ENCODE measurements at places on chromosomes 1 and 21. TPM values are rescaled to one million over a fixed set of nuclear protein-coding genes. Genes with fewer than 3 reads are reported as not detected.

DNA sequence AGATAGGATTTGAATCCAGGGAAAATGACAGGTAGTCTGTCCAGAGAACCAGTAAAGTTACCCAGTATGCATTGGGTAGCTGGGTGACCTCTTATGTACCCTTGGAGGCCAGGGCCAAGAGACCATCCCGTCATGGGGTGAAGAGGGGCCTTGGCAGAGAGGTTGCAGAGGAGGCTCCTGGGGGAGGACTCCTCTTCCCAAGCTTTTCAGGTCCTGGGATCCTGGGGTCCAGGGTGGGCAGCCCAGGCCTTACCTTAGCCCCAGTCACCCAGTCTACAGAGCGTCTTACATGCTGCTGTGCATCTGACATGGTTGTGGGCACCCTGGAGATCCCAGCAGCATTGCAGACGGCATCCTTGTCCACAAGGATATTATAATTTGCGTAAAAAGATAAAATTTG is 14.0 kb downstream of the PMF1 start:
- ATAC-seq = no peak

GRCh38 chr1:246335151-246335550 is 171.9 kb downstream of the SMYD3 start:
- ATAC-seq = no peak

- no peak for ATAC-seq
These were observed 31.7 kb upstream of the CD55 start for GRCh38 chr1:207289756-207290155.

DNA sequence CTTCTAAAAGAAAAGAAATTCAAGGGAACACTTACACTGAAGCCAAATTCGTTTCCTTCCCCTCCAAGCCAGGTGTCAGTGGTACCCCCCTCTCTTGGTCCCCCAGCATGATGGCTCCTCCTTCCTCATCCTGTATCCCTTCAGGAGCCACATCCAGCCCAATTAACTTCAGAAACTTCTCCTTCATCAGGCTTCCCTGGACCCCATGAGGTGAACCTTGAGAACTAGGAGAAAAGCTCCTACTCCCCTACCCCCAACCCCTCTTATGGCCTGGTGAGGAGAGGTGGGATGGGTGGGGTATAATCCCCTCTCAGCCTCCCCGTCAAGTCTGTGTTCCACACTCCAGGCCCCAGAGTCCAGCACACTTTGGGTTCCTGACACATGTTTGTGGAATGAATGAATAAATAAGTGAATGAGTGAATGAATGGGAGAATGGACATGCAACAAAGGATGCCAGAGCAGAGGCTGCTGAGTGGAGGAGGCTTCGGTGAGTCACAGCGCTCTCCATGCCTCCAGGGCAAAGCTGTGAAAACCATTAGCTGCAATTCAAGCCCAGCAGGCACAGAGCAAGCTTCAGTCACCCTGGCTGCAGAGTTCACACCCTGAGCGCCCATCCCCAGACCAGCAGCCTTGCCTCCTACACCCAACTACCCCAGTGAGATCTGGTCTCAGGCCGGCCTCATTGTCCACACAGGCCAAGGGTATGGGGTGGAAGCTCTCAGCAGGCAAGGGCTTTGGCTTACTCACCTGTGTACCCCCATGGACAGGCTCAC is 43.8 kb downstream of the BATF3 start:
- peak; percentile 54 for ATAC-seq

DNA sequence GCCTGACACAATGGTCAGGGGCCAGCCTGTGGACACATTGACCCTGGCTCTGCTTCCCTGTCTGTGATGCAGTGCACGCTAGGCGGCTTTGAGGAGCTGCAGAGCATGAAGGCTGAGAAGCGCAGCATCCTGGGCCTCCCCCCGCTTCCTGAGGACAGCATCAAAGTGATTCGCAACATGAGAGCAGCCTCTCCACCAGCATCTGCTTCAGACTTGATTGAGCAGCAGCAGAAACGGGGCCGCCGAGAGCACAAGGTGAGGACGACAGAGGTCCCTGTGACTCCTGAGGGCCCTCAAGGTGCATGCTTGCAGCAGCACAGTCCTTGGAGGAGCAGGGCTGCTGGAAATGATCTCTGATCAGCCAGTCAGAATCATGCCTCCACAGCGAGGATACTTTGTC is 8.6 kb downstream of the STRIP1 start:
- no peak for ATAC-seq

DNA sequence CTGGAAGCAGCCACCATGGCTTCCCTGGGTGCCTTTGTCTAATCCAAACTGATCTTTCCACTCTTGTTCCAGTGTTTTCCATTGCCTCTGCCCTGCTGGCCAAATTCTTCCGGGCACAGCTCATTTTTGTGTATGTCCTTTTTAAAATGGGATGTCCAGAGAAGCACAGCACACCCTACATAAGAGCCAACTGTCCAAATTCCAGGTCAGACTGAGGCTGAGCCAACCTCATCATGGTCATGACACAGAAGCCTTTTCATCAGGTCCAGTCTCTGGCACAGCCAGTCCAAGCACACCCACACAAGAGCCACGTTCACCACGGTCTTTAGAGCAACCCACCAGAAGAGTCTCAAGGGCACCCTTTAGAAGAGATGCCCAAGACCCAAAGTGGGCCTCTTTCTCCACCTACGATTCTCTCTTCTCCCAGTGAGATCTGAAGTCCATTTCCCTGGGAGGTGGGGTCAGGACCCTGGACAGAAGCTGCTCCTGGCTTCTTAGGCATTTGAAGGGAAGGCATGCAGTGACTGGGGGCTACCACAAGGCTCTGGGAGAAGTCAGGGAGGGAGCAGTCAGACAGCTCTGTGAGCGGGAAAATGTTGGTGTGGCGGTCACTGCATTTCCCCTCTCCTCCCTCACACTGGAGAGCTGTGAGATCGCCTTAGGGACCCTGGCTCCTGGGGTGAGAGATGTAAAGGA is 53.2 kb downstream of the SYT2 start:
- no peak for ATAC-seq

GRCh38 chr1:212620293-212620692 is 11.7 kb downstream of the ATF3 start:
- no peak for ATAC-seq

- ATAC-seq = no peak
These were observed 1.9 kb upstream of the NVL start for GRCh38 chr1:224331824-224332223.

GRCh38 chr1:61423643-61424042 is 301.3 kb downstream of the TM2D1 start:
- ATAC-seq = no peak

DNA sequence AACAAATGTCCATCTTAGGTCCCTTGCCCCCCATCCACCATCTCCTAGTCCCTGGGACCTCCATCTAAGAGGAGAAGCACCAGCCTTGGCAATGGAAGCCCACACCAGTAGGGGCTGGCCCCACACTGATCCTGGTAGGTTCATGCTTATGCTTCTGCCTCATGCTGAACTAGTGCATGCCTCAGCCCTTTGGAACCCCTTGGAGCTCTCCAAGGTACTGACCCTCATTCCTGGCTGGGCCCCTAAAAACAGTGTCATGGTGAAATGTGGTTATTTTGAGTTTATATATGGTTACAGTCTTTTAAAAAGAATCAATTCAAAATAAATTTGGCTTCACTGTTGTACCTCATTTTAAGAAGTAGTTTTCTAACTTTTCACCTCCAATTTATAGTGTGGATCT is 108.3 kb downstream of the HIVEP3 start:
- peak; percentile 40 for ATAC-seq

DNA sequence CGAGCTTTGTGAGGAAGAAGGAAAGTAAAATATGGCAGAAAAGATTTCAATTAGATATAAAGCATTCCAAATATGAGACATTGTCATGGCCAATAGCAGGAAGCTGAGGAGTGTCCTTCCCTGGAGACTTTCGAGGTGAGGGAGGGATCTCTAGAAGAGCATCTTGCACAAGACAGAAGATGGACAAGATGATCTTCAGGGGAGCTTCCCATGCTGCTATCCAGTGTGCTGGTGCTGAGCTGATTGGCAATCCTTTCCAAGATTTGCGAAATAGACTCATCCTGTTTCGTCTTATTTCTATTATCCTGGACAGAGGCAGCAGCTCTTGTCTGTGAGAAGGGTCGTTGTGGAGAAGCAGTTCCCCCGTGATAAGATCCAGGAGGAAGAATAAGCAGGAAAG is 342.0 kb upstream of the CAMK1G start:
- ATAC-seq = no peak

DNA sequence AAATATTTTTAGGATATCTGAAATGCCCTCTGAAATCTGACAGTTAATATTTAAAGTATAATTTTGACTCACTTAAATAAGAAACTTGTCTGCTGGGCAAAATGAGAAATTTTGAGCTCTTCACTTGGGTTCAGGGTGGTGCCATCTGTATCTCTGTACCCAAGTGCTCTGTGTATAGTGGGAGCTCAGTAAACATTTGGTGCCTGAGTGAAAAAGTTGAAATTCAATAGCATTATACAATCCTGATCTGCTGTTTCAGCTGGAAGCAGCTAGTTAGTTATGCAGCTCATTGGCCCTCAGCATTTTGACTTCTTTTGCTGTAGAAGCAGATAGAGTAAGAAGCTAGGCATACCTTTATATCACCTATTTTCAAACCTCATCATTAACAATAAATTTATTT is 73.3 kb downstream of the RPE65 start:
- no peak for ATAC-seq

- ATAC-seq = no peak
These were observed 44.4 kb upstream of the KIF26B start for GRCh38 chr1:245110406-245110805.

DNA sequence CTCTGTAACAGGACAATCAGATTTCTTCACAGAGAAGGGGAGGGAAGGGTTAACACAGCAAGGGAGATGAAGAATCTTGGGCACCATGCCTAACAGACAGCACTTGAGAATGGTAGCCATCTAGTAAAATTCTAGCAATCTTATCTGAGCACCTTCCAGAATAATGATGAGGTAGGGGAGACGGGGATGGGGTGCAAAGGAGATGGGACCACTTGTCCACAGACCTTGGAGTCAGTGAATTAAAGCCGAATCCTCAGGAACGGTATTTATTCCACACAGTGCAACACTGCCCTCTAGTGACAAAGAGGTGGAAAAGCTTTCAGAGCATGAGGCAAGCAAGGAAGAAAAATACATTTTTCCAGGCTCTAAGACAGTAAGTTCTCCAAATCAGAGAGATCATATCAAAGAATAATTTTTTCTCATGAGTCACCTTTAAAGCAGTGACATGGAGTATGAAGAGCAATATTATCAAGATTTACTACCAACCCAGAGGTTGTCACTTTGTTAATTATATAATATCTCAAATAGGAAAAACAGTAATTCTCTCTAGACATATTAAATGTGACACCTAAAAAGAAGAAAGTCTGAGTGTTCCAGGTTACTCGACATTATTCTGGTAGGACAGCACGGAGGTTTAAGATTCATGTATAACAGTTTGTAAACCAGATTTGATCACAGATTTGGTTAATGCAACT is 43.3 kb upstream of the LPAR3 start:
- ATAC-seq = peak; percentile 86

GRCh38 chr1:33346927-33347649 is 26.2 kb upstream of the A3GALT2 start:
- ATAC-seq = peak; percentile 33

DNA sequence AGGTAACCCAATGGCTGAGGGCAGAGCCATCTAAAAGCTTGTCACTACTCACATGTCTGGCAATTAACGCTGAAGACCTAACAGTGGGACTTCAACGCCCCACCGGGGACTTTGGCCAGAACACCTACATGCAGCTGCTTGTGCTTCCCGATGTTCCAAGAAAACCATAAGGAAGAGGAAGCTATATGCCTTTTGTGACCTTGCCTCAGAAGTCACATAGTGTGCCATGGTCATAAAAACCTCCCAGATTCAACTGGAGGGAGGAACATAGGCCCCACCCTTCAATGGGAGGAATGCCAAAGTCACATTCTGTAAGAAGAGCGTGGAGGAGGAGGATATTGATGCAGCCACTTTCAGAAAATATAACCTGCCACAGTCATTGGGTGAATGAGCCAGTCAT is 147.8 kb upstream of the MAGI3 start:
- ATAC-seq = no peak

Gene C2CD4D
- total RNA-seq = 0.24 TPM

Gene FAM163A
- total RNA-seq = not detected

Gene FAM72D
- 2.8 TPM for total RNA-seq

Gene CMPK1
- total RNA-seq = 122 TPM

Gene ZNF670
- total RNA-seq = 1.4 TPM

Gene KDF1
- 16.5 TPM for total RNA-seq

All from esophagus mucosa (tissue), 1 donor.